ENCODE measurements at places on chromosomes 6 and 20.

DNA sequence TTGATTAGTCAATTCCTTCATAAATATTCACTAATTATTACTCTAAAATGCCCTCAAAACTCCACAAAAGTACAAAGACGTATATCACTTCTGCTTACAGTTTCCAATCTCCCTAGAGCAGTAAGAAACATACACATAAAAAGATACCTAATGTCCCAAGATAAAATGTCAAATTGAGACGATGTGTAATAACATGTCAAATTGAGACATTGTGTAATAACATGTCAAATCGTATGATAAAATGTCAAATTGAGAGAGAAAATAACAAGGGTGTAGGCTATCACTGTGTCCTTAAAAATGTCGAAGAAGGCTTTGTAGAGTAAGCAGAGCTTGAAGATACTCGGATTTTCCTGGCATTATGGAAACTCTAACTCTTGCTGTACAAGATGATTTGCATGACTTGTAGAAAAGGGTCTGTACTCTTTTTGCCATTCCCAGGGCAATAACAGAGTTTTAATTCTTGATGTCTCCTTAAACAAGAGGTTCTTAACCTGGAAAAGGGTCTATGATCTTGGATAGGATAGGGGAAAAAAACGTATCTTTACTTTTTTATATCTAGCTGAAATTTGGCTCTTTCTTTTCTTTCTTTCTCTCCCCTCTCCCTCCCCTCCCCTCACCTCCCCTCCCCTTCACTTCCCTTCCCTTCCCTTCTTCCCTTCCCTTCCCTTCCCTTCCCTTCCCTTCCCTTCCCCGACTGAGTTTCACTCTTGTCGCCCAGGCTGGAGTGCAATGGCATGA lies 67.7 kb upstream of the ADGRG6 start:
- DNase-seq, result no peak

DNA sequence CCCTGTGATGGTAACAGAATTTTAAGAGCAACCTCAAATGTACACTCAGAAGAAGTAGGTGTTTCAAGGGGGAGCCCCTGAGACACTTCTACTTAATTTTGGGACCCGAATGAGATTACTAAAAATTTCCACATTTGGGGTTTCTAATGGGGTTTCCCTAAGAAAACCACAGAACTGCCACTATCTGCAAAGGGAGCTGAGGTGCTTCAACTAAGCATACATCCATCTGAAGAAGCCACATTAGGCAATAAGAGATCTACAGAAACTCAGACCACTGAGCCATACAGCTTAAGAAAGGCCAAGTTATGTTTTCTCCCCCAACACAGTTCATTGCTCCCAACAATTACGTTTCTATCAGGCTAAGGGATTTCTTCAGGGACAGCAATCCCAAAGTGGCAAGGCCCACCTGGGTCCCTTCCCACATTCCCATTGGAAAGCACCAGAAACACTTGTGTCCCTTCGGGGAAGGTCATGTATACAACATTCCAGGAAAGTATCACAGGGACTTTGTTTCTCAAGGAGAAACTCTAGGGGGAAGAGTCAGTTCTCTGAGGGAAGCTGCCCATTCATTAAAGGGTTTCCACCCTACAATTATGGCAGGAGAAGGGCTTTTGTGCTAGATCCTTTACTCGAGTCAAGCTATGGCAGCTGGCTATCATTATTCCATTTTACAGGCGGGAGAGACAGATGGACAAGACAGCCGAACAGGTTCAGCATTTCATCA lies 5.0 kb downstream of the BCL2L1 start:
- no peak for DNase-seq

- no peak for DNase-seq
Measured at GRCh38 chr6:37745748-37746147, 48.1 kb upstream of the MDGA1 start.

GRCh38 chr20:57660922-57661745 lies 40.9 kb upstream of the ZBP1 start:
- no peak for DNase-seq

DNA sequence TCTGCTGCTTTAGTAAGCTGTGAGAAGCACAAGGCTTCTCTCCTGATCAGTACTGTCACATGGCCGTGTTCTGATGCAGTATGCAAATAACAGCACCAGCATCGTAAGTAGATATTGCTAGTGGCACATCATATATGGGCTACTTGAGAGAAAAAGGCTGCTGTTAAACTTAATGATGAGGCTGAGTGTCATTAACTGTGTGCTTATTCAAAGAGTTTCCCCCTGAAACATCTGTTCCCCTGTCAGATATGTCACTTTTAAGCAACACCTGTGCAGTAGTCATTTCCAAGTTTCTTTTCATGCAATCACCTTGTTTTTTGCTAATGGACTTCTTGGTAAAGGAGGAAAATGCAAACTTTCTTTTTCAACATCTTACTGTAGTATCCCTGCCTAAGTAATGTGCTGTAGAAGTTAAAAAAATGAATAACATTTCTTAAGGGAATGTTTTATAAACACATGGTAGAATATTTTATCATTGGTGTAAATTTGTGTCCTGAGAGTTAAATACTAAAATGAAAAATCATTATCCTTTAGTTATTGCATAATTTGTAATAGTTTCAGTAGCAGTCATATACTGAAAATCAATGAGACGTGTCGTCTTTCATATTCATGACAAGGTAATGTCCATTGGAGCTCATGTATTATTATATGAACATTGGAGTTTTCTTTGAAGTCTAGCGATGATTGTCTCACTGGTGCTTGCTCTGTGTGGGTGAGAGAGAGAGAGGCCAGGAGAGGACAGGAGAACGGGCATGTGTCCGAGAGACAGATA lies 366.3 kb downstream of the CDKAL1 start:
- no peak for DNase-seq

- DNase-seq, result peak; percentile 21
Measured at GRCh38 chr6:77030929-77031674, 432.2 kb downstream of the HTR1B start.

- DNase-seq, result no peak
Measured at GRCh38 chr20:14711652-14712051, 374.2 kb upstream of the FLRT3 start.

GRCh38 chr20:53255102-53255710 lies 283.0 kb downstream of the TSHZ2 start:
- no peak for DNase-seq

DNA sequence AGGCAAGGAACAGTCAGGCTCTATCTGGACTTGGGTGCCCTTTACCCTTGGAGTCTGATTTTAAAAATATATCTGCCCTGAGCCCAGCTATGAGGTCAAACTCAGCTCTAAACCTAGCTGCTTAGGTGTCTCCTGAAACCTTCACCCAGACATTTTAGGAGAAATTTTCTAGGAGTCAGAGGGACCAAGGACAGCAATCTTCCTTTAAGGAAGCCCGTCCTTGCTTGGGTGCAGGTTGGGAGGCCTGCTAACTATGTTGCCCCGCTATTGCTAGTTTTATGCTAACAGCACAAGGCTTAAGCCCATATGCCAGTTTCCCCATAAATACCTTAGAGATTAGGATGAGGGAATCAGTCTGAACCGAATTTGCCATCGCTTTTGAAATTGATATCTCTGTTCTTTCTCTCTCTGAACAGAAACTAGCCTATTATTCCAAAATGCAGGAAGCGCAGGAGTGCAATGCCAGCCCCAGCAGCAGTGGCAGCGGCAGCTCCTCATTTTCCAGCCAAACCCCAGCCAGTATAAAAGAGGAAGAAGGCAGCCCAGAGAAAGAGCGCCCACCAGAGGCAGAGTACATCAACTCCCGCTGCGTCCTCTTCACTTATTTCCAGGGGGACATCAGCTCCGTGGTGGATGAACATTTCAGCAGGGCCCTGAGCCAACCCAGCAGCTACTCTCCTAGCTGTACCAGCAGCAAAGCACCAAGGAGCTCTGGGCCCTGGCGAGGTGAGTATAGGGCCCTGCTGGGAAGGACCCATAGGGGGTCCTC lies 2.6 kb downstream of the VGLL2 start:
- DNase-seq, result no peak

DNA sequence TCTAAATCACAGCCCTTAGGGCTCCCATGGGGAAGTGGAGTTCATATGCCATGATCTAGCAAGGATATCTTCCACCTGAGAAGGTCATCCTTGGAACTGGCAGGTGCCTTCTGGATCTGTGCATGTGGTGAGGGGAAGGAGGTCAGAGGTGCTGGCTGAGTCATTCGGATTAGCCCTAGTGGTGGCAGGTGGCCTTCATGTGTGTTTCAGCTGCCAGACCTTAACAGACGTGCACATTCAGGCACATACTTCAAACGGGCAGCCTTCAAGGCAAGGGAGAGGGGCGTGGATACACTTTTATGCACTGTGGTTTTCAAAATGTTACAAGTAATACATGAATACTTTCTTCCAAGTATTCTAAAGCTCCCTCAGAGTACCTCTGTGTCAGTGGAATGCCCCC lies 51.2 kb downstream of the BMP6 start:
- no peak for DNase-seq

GRCh38 chr6:166803471-166803870 lies 152.9 kb downstream of the RNASET2 start:
- DNase-seq, result no peak

GRCh38 chr6:160986851-160987250 lies 4.7 kb upstream of the MAP3K4 start:
- DNase-seq, result no peak

DNA sequence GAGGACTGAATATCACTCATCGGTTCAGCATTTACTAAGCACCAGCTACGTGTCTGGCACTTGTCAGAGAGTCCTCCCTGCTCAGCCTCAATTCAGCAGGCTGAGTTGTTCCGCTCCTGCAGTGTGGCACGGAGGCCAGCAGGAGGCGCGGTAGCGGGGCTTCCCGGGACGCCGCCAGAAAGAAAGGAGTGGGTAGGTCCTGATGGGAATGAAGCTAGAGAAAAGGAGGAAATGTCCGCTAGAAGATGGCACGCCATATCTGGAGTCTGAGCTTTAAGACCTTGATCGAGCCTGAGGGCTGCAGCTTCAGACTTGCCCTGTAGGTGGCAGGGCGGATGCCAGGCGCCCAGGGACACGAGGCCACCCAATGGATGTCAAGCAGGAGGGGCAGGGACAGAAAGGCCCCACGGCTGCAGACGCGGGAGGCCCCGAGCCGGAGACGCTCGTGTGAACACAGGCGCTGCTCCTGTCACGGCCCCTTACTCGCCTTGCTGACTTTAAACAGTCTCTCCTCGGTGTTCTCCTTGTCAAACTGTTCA lies 18.7 kb downstream of the SERPINB6 start:
- DNase-seq, result peak; percentile 83

DNA sequence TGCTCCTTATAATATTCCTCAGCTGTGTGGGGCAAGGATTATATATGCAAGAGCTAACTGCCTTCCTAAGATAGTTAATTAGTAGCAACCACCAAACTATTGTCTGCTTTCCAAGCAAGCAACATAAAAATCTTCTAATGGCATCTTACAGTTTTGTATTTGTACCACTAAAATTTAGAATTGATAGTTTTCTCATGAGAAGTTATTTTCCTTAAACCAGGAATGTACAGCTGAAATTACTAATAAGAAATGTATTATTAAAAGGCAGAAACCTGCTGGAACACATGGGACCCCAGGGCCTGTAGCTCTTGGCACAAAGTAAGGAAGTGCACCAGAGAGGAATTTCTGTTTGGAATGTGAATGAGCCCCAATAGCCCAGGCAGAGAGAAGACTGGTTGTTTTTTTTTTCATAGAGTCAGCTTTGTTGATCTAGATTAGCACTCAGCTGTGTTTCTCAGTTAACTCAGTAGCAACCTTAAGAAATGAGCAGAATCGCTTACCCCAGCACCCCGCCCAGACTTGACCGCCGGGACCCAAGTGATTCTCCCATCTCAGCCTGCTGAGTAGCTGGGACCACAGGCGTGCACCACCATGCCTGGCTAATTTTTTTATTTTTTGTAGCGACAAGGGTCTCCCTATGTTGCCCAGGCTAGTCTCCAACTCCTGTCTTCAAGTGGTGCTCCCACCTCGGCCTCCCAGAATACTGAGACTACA lies 2.6 kb downstream of the MGME1 start:
- peak; percentile 35 for DNase-seq

- DNase-seq, result no peak
Measured at GRCh38 chr6:90420500-90420899, 123.9 kb upstream of the BACH2 start.

- no peak for DNase-seq
Measured at GRCh38 chr20:50233325-50234212, 42.9 kb downstream of the CEBPB start.
